ENCODE measurements at places on chromosomes 11 and 22. TPM values are rescaled to one million over a fixed set of nuclear protein-coding genes. Genes with fewer than 3 reads are reported as not detected.

- no peak for DNase-seq
Observed at GRCh38 chr11:69553416-69554357, 72.2 kb downstream of the LINC01488 start.

GRCh38 chr11:3684819-3685172, 13.6 kb upstream of the CHRNA10 start:
- DNase-seq, result no peak

OR2AG1 gene
- not detected for total RNA-seq

DNA sequence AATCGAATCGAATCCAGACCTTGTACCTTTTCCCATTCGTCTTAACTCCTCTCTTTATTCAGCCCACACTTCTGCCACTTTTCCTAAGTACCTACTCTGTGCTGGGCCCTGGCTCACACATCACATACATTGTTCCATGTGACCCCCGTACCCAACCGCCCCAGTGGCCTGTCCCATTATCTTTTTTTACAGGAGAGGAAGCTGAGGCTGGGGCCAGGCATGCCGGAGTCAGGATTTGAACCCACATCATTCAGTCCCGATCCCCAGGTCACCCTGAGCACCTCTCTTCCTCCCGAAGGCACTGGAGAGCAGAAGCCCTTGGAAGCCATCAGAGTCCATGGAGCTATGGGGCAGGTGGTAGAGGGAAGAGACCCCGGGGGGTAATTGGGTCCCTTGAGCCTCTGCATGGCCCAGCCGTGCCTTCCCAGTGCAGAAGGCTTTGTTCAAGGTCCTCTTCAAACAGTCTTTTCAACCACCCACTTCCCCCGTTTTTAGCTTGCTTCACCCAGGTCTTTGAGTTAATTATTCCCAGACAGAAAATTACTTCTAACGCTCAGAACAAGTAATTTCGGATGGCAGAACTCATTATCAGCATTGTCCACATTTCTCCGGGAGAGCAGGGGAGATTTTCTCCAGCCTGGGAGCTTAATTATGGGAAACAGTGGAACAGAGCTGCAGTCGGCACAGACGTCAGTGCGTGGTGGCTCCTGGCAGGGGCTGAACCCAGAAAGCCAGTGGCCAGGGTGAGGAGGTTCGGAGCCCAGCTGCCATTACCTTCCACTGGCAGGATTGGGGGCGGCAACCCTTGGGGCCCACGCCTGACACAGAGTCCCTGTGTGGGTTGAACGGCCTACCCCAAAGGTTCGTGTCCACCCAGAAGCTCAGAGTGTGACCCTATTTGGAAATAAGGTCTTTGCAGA, 82.4 kb upstream of the RTL6 start:
- DNase-seq, result no peak

- no peak for DNase-seq
Observed at GRCh38 chr11:86620891-86621521, 51.4 kb downstream of the ME3 start.

- DNase-seq, result no peak
Observed at GRCh38 chr11:121152764-121153163, 51.7 kb downstream of the TECTA start.

POLR2F gene
- 58.9 TPM for total RNA-seq

GRCh38 chr11:61954851-61955421, 4.8 kb downstream of the BEST1 start:
- peak; percentile 38 for DNase-seq

GRCh38 chr11:75792127-75792731, 22.8 kb upstream of the UVRAG start:
- no peak for DNase-seq

DNA sequence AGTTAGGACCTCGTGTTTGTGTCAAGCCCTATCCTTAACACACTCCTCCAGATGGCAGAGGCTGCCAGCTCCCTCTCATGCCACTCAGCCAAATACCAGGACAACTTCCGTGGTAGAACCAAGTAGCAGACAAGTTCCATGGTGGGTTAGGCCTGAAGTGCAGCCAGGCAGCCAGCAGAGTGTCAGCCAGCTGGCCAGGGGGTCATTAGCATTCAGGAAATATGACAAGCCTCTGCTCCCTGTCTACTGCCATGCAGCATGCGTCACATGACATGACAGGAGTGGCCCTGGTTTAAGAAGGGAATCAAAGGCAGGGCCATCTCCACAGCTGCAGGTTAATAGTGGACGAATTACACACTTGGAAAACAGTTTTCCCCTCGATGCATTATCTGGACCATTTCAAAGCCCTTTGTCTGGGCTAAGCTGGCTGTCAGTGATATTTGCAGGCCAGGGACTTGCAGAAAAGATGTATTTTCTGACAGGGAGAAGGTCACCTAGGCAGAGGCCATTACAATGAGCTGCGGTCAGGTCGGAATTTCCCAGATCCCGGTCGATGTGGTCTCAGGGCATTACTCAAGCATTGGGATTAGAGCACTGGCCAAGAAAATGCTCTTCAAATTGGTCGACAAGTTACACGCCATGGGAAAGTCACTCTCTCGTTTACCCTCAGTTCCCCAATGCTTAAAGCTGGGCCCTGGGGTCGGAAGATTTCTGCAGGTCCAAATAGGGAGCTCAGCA, 461.7 kb upstream of the CADM1 start:
- DNase-seq, result no peak

DNA sequence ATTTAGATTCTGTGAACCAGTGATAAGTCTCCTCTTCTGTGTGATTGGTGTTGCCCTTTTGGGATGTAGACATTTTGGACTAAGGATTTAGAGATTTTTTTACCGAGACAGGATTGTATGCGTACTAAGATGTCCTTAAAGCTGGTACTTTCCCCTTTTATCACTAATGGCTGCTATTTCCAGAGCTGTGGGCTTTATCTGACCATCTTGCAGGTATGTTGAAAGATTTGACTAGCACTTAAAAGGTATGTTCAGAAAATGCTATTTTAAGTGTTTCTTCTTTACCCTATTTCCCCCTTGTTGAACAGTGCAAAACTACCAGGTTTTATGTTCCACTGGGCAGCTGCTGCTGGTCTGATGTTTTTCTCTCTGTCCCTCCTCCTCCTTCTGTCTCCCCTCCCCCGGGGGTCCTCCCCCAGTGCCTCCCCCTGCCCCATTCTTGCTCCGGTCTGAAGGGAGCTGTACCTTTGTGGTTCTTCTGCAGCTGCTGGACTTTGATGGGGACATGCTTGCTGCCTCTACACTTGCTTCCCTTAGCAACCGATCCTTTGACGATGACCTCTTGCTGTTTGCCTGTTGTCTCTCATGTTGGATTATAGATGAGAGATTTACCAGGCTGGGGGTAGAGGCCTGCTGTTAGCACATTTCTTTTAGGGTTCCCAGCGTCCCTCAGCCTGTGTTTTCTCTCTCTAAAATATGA, 59.6 kb downstream of the ZNRF3 start:
- DNase-seq, result no peak

IL17REL gene
- total RNA-seq, result 0.15 TPM

OR8D1 gene
- not detected for total RNA-seq

DNA sequence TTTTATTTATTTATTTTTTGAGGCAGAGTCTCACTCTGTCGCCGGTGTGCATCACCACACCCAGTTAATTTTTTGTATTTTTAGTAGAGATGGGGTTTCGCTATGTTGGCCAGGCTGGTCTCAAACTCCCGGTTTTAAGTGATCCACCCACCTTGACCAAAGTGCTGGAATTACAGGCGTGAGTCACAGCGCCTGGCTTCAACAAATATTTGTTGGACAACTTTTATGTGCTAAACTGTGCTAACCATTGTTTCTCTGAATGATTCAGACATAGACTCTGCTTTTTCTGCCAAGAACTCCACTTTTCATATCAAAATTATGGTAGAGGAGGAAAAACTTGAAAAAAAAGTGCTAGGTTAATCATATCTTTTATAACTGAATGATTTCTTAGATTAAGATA, 36.3 kb downstream of the MMP7 start:
- DNase-seq, result no peak

FOLH1 gene
- total RNA-seq, result 2.8 TPM

GRCh38 chr22:50019316-50019715, 6.8 kb upstream of the IL17REL start:
- DNase-seq, result no peak

OR51I1 gene
- total RNA-seq, result 1.2 TPM

GRCh38 chr11:117337076-117337475, 9.4 kb downstream of the CEP164 start:
- DNase-seq, result no peak

DNA sequence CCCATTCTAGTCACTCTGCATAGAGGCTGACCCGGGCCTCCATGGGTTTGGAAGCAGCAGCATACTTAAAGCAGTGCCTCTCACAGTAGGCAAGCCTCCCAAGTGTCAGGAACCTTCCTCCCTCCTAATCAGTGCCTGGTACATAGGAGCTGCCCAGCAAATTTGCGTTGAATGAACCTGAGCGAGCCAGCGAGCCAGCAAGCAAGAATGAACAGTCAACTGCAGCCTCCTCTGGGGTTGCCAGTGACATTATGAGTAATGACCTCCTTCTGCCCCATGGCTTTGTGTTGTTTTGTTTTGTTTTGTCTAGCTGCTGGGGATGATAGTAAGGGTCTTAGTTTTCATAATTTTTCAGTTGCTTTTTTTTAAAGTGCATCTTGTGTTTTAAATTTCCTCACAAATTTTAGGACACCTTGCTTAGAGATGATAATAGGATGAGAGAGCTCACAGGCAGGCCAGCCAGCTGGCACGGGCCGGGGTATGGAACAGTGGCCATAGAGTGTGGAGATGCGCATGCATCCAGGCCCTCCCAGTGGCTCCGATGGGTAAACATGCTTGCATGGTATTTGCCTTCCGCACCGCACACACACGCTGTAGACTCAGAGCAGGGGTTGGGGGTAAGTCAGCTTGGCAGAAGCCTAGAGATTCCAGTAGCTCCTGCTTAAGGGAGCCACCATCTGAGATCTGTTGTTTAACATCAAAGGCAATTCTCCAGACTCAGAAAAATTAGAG, 36.1 kb downstream of the TTC12 start:
- DNase-seq, result no peak

CCDC73 gene
- not detected for total RNA-seq

MYO7A gene
- 18.3 TPM for total RNA-seq

LDHA gene
- total RNA-seq, result 74.0 TPM

- DNase-seq, result no peak
Observed at GRCh38 chr11:115383431-115383830, 120.8 kb downstream of the CADM1 start.

RGL4 gene
- total RNA-seq, result 0.15 TPM

DNA sequence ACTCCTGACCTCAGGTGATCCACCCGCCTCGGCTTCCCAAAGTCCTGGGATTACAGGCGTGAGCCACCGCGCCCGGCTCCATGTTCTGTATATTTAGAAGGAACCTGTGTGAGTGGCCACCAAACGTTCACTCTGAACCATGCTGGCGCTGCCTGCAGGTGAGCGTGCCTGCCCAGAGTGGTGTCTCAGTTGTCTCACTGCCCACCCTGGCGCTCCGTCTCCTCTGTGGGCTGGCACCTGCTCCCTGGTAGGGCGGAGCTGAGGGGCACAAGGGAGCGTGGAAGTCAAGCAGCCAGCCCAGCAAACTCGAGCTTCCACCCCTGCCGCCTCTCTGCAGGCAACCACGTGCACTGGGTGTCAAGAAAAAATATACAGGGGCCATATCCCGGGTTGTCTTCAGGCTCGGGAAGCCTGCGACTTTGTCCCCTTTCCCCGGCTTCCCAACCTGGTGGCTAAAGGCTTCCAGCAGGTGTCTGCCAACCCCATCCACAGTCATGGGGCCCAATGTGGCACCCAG, 16.7 kb downstream of the TXN2 start:
- DNase-seq, result no peak

GRCh38 chr11:126405906-126406305, 50.4 kb downstream of the ST3GAL4 start:
- no peak for DNase-seq

DNA sequence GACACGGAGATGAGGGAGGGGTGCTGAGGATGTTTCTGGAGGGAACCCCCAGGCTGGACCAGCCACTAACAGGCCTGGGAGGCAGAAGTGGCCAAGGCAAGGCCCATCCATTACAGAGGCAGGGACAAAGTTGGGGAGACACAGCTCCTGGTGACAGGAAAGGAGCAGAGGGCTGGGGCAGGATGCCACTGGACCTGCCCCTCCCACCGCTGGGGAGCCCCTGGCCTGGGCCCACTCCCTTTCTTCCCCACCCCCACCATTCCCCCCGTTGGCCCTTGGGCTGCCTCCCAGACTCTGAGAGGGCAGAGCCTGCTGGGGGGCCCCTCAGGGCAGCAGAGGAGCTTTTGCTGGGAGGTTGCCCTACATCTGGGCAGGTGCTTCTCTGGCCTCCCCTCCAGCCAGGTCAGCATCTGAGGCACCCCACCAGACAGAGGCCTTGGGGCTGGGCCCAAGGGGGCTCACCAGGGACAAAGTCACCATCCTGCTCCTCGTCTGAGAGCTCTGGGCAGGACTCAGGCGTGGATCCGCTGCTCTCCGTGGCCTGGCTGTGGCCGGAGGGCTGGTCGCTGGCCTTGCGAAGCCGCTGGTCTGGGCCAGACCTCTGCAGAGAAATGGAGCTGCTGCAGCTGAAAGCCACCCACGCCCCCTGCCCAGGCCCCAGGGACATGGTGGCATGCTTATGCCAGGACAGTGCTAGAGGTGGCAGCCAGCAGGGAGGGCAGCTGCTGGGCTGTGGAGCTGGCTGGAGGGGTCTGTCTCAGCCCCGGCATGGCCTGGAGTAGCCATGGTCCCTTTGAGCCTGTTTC, 33.1 kb upstream of the CARS1 start:
- no peak for DNase-seq

- no peak for DNase-seq
Observed at GRCh38 chr11:134543241-134543640, 131.2 kb upstream of the B3GAT1 start.

- DNase-seq, result no peak
Observed at GRCh38 chr11:95680169-95680929, 109.2 kb downstream of the FAM76B start.

DNA sequence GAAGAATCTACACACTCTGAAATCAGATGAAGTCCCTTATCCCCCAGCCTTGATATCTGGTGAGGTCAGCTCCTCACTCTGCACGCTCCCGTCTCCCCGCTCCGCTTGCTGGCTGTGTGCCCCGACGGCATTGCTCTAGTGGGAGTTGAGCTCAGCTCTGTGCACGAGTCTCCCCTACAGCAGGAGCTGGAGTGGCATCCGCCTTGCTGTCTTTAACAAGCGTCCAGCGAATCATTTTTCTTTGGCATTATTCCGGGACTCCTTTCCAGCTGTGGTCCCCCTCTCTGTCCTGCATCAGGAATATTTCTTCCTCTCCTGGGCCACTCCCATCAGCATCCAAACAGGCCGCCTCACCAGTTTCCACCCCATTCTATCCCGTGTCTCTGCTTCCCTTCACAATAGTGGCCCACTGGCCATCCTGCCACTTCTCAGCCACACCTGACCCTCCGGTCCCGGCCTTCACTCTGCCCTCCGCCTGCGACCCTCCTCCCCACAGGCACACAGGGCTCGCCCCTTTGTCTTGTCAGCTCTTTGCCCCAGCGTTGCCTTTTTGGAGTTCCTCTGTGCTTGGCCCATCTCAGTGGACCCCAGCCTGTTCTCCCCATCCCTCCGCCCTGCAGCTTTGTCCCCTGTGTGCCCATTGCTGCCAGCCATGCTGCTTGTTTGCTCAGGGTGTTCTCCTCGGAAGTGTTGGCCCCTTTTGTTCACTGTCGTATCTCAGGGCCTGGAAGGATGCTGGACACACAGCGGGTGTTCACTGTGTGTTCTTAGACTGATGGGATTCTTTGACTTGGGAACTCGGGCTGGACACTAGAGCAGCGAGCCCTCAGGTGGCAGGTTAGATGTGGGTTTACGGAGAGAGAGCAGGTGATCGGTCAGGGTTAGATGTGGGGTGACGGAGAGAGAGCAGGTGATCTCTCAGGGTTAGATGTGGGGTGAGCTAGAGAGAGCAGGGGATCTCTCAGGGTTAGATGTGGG, 441.8 kb downstream of the TBC1D22A start:
- no peak for DNase-seq

GRCh38 chr11:117145393-117145761, 1.3 kb downstream of the PAFAH1B2 start:
- DNase-seq, result peak; percentile 7
